Esophagus squamous epithelium (tissue), 5 donors: ENCODE measurements at places on chromosomes 1 and 21.

DNA sequence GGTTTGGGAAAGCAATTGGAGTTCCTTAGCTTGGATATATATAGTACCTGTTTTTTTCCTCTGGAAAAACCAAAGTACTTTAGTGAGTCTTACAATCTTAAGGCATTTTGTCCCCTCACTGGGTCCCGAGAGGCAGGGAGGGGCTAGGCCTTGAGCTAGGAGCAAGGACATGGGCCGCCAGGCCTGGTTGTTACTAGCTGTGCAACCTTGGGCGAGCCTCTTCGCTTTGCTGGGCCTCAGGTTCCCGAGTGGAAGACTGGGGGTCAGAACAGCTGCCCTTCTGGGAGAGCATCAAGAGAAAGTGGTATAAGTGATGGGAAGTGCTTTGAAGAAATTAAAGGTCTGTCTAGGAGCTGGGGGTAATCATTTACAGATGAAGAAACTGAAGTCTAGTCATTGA lies 553.2 kb downstream of the KIF26B start:
- no peak for DNase-seq

DNA sequence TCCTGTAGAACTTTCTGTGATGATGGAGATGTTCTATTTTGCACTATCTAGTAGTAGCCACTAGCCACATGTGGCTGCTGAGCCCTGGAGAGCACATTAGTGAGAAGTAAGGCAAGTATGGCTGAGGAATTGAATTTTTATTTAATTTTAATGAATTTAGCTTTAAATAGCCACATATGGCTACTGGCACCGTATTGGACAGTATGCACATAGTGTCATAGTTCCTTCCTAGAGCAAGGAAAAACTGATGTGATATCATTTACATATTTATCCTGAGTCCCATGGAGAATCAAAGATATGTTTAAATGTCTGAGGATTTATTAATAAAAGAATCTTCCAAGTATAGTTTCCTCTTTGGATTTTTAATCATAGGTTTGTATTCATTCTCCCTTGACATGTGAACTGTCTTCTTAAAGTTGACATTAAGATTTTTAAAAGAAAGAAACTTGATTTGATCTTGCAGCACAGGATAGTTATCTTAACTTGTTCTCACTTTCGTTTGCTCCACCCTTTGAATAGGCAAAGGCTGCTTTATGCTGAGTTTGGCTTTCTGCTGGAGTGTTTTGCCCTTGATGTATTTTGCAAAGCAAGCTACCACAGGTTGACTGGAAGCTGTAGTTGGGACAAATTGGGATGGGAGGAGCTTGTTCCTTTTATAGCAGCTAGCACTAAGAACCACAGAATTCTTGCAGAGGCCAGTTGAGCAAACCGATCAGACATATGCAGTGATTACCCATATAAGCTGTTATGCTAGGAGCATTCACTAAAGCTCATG lies 129.7 kb downstream of the VPS13D start:
- no peak for DNase-seq

DNA sequence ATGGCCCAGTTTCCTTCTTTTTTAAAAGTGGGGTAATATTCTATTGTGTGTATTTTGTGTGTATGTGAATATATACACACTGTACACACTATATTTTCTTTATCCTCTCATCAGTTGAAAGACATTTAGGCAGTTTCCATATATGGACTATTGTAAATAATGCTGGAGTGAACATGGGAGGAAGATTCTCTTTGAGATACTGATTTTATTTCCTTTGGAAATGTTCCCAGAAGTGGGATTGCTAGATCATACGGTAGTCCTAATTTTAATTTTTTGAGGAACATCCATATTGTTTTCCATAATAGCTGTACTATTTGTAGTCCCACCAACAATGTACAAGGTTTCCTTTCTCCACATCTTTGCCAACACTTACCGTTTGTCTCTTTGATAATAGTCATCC lies 51.0 kb downstream of the F3 start:
- DNase-seq: no peak

DNA sequence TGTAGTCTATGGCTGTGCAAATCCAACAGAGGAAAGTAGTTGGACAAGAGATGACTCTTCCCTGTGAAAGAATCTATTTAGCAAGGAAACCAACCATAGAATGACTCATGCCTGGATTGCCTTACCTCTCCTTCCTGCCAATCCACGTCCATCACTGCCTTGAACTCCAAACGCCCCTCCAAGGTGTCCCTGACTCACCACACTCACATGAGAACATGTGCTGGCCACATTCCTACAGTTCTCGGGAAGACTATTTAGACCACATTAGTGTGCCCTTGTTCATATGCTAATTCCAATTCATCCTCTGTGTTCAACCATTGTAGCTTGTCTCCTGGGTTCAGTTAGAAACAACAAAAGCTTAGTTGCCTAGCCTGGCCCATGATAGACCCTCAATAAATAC lies 157.3 kb downstream of the SLC30A10 start:
- no peak for DNase-seq

DNA sequence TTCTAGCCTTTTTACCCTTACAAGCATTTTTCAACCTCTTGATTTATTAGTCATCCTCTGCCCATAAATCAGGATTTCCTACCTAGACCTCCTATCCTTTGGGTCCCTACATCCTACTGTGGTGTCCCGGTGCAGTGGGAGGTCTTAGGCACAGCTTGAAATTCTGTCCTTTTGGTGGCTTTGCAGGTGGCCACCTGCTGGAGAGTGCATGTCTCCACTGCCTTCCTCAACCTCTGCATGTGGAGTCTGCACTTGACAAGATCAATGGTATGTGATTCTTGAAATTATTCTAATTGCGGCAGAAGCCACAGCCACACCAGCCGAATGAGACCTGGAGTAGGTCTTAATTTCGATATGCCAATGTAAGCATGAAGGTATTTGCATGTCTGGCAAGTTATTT lies 11.4 kb upstream of the KCNA3 start:
- DNase-seq: no peak
